ENCODE measurements at places on chromosomes 5 and 9.
A peak's percentile ranks its signal among the peaks of the same experiment; 100 is the strongest.

DNA sequence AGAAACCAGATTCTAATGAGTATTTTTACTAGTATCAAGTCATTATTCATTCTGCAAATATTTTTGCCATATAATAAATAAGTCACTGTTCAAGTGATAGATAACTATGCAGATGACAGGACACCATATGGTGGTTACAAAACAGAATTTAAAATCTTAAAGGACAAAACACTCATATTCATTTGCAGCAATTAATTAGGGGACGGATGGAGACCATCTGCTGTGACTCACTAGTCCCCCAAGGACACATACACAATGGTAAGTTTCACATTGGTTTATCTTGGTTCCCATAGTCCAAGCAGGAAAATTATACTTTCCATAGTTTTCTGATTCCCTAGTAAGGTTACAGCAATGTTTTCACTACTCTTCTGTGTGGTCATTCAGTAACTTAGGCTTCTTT is 28.4 kb upstream of the SPATA31C2 start:
- no peak for DNase-seq

DNA sequence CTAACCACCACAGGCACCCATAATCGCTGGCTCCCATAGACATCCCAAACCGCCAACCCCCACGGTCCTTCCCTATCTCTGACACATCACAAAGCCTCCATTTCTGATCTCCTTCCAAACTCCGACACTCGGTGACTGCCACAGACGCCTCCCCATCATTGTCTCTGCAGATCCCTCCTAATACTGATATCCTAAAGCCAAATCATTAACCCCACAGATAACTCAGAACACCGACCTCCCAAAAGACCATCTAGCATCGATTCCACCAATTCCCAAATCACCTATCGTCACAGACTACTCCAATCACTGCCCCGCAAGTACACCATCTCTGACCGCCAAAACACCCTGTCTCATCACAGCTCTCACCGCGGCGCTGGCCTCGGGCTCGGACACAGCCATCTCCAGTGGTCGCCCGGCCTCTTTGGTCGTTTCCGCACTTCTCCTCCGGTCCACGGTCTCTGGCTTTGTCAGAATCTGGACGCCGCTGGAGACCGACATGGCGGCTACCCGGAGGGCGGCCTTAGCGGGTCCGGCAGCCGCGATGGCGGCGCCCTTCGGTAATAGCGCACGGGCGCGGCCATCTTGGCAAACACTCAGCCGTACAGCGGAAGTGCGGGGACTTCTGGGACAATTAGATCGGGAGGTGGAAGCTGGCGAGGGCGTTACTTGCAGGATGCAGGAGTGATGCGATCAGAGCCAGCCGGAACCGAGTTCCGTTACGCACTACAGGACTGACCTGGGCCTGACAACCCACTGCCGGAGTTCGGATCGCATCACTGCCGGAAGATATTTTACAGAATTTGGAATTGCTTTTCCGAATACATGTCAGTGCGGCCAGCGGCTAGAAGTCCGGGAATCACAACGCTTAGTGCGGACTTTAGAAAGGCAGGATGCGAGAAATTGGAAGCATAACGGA is at the start of gene ZFP37:
Gene ZFP37, minus strand, starts transcription at position 534 of the 916 bp plus-strand sequence. Its CDS starts 36 bp downstream, at position 498.
- peak; percentile 94 for DNase-seq

GRCh38 chr5:168334695-168335094 is 43.2 kb downstream of the WWC1 start:
- DNase-seq, result peak; percentile 87

DNA sequence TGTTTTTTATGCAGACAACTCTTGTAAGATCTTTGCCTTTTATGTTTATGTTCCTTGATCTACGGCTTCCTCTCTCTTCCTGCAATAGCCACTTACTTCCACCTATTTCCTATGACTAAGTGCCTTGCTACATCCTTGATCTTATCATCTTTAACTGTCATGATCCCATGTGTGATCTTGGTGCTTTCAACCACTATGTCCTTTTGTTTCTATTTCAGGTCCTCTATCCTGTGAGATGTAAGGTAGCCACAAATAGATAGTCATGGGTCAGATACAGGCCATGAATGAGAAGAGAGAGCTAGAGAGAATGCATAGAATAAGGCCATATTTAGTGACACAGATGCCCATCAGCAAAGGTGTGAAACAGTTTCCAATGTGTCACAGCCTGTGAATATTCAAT is 243.6 kb upstream of the HAPLN1 start:
- DNase-seq, result no peak

- no peak for DNase-seq
These were observed 34.7 kb downstream of the DIRAS2 start for GRCh38 chr9:90607701-90608516.

- DNase-seq, result no peak
These were observed 104.4 kb downstream of the ZNF354C start for GRCh38 chr5:179164331-179165311.

GRCh38 chr9:115039516-115040120 is 78.3 kb downstream of the TNC start:
- DNase-seq, result no peak

- DNase-seq, result no peak
These were observed 260.6 kb upstream of the ANKRD55 start for GRCh38 chr5:56493766-56494165.

DNA sequence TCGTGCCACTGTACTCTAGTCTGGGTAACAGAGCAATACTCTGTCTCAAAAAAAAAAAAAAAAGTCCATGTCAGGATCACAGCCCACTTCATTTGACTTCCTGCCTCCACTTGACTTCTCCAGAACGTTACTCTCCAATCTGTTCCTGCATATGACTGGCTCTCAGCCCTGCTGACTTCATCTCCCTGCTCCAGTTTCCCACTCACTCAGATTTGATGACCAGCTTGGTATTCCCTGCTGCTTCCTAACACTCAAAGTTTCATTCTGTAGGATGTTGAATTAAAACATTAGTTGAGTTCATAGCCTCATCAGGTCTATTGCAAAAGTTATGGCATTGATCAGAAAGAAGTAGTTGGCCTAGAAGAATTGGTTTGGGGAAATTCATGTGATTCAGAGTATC is 52.3 kb downstream of the UGCG start:
- no peak for DNase-seq

DNA sequence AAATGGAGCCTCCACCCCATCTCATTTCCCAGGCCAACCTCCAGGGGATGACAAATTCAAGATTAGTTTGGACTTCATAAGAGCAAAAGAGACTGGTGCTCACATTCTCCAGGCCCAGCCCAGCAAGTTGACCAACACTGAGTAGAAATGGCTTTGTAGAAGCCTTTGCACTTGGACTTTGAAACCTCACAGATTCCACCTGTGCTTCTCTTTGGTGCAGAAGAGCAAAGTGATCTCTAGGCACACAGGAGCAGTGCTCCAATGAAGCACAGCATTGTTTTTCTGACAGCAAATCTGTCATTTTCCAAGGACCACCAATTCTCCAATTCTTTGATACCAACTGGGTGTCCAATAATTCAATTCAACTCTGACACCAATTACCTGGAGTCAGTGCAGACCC is 17.1 kb upstream of the RNF145 start:
- DNase-seq, result no peak

GRCh38 chr5:124697501-124697900 is 48.9 kb downstream of the ZNF608 start:
- peak; percentile 45 for DNase-seq

DNA sequence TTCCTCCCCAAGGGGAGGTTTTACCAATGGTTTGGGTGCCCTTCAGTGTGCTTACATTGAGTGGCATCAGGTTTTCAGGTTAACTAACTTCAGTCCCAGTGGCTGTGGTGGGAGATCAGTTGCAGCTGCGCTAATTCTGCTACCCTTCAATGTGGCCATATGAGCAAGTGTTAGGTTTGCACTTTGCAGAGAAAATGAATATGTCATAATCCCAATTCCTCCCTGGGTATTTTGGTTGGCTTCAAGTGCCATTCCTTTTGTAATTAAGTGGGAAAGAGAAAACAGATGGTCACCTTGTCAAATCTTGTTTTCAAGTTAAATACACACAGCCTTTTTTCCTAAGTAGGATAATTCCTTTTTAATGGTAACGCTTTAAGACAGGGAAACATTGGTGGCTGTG is 236.2 kb downstream of the TLE4 start:
- no peak for DNase-seq

- no peak for DNase-seq
These were observed 605.6 kb downstream of the MTRR start for GRCh38 chr5:8474569-8474930.

DNA sequence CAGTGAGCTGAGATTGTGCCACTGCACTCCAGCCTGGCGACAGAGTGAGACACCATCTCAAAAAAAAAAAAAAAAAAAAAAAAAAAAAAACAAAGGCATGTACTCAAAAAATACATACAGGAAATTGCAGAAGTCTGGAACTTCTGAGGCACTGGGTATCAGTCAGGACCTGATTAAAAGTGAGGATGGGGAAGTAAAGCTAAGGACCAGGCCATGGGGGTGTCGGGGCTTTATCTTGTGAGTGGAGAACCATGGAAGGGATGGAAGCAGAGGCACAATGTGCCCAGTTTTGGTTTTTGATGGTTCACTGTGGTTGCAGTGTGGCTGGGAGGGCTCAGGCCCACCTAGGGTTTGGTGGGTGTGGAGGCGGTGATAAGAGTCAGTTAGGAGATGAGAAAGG is 212.7 kb upstream of the PIK3R1 start:
- no peak for DNase-seq

DNA sequence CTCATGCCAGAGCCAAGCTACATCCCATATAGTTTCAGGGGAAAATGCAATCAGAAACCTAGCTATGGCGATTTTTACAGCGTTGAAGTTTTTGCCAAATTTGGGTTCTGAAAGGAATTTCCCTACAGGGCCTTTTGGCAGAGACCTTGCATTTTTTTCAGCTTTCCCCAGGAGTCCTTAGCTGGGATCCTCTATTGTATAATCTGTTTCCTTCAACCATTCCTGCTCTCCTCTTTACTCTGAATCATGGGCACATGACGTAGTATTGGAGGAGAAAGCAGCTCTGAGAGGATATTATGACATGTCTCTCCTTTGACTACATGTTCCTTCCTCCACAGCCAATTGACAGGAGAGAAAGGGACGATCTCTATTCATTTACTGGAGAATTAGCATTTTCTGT is 118.5 kb upstream of the ERCC6L2 start:
- peak; percentile 83 for DNase-seq

GRCh38 chr9:127291246-127291778 is 26.7 kb downstream of the GARNL3 start:
- no peak for DNase-seq

- no peak for DNase-seq
These were observed 36.2 kb downstream of the SLC36A1 start for GRCh38 chr5:151483647-151484046.

DNA sequence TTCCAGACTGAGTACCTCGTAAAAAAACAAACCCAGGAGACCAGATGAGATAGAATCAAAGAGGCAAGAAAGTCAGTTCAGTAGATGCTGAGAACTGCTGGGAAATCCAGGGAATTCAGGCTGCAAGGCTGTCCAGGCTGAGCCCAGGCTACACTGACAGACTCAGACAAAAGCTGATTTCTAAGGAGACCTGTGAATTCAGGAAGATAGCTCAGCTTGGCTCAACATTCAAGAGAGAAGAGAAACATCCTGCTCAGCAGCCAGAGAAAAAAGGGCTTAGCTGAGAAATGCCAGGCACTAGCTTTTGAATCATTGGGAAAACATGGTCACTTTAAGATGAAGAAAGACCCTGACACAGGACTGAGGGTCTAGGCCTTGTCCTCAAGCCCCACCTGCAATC is 118.2 kb upstream of the SLC44A1 start:
- no peak for DNase-seq

DNA sequence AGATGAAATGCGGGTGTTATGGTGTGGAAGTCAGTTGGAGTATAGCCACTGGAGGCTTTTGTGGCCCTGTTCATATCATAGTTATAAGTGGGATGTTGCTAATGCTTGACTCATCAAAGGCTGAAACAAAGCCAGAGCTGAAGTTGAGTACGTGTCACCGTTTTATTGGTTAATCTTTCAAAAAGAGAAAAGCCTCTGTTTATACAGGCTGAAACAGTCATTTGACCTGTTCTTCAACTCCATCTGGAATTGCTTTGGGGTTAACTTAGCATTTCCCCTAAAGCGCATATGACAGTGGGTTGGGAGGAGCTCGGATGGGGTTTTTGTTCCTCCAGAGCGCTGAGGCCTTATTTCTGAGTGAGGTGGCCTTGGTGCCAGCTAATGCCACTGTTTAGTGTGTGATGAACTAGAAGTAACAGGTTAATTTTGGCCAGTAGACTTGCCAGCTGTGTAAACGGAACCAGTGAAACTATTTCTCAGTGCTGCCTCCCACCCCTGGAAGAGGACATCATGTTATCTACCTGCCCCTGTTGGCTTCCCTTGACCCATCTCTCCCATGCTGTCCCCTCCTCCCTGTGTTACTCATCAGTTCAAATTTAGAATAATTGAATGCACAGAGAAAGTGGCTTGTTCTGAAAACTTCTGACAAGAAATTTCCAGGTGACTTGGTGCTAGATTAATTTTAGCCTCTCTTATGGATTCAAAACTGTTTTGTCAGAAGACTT is 34.2 kb downstream of the MTAP start:
- peak; percentile 99 for DNase-seq

DNA sequence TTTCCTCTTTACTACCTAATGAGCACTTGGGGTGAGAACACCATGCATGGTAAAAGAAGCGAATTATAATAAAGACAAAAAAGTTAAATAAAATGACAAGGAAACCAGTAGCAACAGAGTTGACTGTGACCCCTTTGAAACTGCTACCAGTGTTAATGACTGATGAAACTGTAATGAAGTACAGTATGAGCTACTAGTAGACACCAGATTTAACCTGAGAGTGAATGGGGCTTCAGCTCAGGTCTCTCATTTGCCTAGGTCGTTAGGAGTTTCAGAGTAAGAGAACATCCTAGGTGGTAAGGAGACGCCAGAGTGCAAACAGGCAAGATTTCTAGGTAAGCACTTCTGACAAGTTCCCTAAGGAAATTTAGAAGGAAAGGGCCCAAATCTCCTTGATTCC is 346.4 kb downstream of the BNC2 start:
- no peak for DNase-seq

All from fibroblast of skin of right quadriceps (primary cell).